ENCODE measurements at places on chromosomes 12 and 14.

- no peak for DNase-seq
Observed at GRCh38 chr14:40727107-40727506, 879.6 kb upstream of the LRFN5 start.

- DNase-seq = no peak
Observed at GRCh38 chr12:121325922-121326396, 26.3 kb downstream of the ANAPC5 start.

DNA sequence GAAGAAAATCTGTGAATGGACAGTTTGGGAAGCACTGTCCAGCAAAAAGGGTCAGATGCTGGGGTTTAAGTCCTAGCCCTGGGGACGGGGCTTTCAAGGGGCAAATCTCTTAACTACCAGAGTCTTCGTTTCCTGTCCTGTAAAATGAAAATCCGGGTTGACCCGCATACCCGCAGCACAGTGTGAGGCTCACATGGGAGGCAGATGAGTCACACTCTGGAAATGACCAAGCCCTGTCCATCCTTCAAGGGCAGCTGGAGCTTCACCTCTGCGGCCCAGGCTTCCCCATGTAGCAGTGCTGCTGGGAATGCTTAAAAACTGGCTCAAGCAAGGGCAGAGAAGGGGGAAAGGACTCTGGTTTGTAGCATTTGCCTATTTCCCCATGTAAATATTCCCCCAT, 19.0 kb downstream of the FAM181A start:
- peak; percentile 9 for DNase-seq

- no peak for DNase-seq
Observed at GRCh38 chr12:92123780-92124688, 21.6 kb downstream of the BTG1 start.

GRCh38 chr14:49623941-49624839, 3.6 kb downstream of the MGAT2 start:
- no peak for DNase-seq

DNA sequence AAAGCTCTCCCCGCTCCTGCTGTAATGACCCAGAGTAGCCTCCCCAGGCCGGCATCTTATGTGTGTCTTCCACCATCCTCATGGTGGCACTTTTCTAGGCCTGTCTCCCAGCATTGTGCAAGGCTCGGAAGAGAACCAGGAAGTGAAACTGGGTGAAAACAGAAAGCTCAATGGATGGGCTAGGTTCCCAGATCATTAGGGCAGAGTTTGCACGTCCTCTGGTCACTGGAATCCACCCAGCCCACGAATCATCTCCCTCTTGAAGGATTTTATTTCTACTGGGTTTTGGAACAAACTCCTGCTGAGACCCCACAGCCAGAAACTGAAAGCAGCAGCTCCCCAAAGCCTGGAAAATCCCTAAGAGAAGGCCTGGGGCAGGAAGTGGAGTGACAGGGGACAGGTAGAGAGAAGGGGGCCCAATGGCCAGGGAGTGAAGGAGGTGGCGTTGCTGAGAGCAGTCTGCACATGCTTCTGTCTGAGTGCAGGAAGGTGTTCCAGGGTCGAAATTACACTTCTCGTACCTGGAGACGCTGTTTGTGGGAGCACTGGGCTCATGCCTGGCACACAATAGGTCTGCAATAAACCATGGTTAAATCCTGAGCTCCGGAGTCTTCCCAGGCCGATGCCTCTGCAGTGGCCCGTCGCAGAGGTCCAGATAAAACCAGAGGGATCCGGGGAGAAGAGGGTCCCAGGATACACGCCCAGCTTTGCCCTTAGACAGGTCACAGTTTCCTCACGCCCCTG, 15.6 kb downstream of the ACVRL1 start:
- DNase-seq = peak; percentile 22

GRCh38 chr14:58298477-58299400, at the start of gene ARID4A:
TSS of gene ARID4A (plus strand) at chr14:58298555. CDS start at chr14:58299855, 1,300 bp downstream.
- no peak for DNase-seq
